ENCODE measurements at places on chromosomes 13 and 19. TPM values are rescaled to one million over a fixed set of nuclear protein-coding genes. Genes with fewer than 3 reads are reported as not detected.
A peak's percentile ranks its signal among the peaks of the same experiment; 100 is the strongest.

DNA sequence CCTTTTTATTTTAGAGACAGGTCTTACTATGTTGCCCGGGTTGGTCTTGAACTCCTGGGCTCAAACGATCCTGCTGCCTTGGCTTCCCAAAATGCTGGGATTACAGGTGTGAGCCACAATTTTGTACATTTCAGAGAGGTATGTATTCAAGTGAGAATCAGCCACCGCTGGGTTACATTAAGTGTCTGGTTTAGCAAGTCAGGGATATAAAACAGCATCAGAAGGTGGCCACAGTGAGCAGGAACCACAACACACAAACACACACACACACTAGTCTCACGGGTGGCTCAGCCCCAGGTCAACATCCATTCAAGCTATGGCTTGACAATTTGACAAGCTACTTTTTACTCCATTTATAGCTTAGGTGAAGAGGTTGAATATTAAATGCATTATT lies 20.2 kb downstream of the KLK5 start:
- no peak for DNase-seq

DNA sequence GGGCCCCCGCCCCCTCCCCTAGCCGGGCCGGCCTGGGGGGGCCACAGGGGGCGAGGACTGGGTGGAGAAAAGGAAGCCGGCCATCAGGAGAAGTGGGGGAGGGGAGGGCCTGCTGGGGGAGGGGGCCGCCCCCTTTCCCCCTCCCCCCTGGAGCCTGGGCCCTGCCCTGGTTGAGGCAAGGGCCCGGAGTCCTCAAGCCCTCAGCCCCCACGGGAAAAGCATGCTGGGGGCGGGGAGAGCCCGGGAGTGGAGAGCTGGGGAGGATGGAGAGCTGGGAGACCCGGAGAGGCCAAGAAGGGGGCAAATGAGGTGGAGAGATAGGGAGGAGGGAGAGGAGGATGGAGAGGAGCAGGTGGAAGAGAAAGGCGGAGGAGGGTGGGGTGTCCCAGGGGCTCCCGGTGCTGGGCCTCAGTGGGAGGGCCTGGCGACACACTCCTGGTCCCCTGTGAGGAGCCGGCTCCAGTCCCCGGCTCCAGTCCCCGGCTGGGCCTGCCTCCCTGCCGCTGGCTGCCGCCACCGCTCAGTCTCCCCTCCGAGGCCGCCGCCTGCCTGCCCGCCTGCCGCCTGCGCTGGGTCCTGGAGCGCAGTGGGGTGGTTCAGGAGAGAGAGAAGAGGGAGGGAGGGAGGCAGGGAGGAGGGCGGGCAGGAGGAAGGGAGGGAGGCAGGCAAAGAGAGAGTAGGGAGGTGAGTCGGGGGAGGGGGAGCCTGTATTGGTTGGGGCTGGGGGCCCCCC lies at the start of gene GRIK5:
Gene GRIK5 (minus strand): TSS at position 588 of the 733 bp plus-strand sequence. CDS start 4,436 bp downstream, outside the sequence.
- DNase-seq = no peak

- no peak for DNase-seq
These were observed 26.0 kb upstream of the PABPC3 start for GRCh38 chr13:25069911-25070310.

Gene ZNF486
- 15.5 TPM for total RNA-seq

- DNase-seq = no peak
These were observed 25.2 kb downstream of the CPT1C start for GRCh38 chr19:49716154-49716553.

- DNase-seq = peak; percentile 64
These were observed 1.3 kb upstream of the SIGLEC9 start for GRCh38 chr19:51123381-51123800.

Gene IGLON5
- total RNA-seq = 0.11 TPM

DNA sequence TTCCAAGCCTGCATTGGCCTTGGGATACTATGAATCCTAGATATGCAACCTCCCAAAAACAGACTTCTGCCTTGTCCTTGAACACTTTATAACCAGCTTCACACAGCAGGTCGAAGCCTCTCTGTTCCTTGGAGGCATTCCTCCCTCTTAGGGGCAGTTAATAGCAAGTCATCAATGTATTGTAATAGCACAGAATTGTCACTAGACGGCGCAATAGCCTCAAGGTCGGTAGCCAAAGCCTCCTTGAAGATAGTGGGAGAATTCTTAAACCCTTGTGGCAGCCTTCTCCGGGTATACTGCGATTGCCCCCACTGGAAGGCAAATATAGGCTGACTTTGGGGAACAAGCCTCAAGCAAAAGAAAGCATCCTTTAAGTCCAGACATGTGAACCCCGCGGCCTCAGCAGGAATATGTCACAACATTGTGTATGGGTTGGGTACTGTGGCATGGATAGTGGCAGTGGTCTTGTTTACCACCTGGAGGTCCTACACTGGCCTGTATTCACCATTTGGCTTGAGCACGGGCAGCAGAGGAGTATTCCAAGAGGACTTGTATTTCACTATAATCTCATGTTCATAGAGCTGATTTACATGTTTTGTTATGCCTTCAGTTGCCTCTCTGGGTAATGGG lies 61.1 kb downstream of the ZNF431 start:
- no peak for DNase-seq

DNA sequence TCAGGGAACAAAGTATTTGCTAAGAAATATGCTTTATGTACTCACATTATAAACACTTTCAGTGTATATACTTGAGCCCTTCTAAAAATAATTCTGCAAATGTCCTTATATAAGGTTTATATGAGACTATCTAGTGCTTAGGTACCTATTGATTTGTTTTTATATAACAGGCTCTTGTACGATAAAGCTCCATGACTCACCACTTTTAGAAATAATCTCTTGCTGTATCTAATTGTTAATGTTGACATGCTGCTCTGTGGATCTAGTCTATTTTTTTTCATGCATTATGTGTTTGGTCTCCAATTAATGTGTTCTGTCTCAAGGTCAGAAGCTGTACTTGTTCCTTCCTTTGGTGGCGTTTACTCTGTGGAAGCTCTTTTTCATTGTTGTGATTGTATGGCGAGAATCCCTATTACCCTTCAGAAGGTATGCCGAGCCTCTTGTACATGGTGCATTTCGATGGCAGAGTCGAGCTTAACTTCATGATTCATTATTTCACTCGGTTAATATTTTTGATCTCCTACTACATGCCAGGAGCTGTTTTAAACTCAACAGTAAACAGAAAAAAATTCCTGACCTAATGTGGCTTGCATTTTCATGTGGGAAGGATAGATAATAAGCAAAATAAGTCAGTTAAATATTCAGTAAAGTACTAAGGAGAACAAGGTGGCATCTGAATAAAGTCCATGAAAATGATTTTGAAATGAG lies 361.6 kb downstream of the COG6 start:
- DNase-seq = no peak

DNA sequence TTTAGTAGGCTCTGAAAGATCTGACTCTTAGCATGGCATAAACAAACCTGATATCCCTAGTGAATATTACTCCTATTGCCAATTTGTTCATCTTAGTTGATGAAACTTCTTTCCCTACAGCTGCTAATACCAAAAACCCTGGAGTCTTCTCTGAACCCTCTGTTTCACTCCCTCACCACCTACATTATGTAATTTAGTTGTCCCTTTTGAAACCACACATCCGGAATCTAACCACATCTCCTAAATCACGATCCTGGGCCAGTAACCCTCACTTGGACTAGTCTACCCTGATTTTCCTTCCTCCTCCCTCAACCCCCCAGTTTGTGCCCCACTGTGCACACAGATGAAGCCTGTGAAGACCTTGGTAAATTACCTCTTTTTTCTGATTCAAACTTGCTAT lies 1.2 kb downstream of the ZNF256 start:
- DNase-seq = no peak

DNA sequence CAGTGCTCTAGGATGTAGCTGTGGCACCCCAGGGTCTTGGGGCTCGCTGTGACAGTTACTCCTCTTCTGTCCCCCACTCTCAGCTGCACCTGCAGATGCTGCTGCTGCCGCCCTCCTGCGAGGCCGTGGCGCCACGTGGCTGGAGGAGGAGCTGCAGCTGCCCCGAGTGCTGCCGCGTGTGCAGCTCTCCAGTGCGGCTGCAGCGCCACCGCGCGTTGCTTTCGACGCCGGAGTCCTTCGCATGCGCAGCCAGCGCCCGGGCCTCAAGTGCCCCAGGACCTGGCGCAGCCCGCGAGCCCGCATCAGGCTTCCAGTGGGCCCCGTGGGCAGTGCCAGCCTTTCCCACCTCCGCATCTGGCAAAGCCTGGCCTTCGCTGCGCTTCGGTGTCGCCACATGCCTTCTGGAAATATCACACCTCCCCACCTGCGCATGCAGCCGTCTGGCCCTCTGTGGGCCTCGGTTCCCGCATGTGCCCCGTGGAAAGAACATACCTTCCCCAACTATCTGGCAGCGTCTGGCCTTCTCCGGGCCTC lies 692 bp upstream of the ZNF580 start:
- DNase-seq = peak; percentile 77

DNA sequence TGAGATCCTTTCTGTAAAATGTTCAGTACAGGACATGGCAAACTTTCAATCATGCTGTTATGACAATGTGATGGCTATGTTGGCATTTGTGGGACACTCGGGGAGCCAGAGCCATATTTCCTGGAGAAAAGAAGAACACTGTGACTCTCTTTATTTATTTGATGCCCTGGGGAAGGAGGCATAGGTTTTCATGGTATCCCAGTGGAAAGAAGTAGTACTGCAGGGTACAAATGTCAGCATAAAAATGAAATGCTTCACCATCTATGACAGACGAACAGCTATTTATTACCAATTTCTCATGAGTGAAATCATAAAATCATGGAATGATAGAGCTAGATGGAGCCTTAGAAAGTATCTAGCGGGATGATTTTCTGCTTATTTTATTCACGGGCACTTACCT lies 217.1 kb downstream of the COL4A1 start:
- DNase-seq = no peak

Gene SIGLEC12
- total RNA-seq = 5.3 TPM

Gene MADCAM1
- 0.44 TPM for total RNA-seq

- DNase-seq = no peak
These were observed 93.6 kb upstream of the ZNF507 start for GRCh38 chr19:32251634-32252332.

DNA sequence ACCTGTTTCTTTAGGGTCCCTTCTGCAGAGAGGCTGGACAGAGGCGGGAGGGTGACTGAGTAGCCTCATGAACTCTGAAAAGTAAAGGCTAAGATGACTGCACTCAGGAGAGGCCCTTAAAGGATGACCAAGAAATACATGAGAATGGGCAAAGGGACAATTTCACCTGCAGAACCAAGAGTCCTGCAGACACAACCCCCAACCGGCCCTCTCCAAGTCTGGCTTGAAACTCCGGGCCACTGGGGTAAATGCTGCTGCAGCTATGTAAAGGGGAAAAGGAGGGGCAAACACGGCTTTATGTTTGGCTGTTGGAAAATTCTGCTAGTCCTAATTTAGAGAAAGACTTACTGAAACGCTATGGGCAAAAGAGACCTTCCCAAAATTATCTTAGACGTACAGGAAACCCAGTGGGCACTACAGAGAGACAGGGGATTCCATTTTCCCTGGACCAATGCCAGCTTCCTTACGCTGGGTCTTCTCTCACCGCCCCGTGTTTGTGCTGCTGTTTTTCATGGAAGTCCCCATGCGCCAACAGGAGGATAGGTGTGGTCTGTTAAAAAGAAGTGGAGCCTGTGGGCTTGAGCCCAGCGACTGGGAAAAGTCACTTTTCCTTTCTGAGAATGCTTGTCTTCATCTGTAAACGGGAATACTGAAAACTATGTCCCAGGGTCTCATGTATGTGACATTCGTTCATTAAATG lies 10.6 kb downstream of the COL4A2 start:
- no peak for DNase-seq

- DNase-seq = peak; percentile 59
These were observed 5.9 kb downstream of the ANO8 start for GRCh38 chr19:17328517-17329365.

Gene FPR2
- not detected for total RNA-seq

DNA sequence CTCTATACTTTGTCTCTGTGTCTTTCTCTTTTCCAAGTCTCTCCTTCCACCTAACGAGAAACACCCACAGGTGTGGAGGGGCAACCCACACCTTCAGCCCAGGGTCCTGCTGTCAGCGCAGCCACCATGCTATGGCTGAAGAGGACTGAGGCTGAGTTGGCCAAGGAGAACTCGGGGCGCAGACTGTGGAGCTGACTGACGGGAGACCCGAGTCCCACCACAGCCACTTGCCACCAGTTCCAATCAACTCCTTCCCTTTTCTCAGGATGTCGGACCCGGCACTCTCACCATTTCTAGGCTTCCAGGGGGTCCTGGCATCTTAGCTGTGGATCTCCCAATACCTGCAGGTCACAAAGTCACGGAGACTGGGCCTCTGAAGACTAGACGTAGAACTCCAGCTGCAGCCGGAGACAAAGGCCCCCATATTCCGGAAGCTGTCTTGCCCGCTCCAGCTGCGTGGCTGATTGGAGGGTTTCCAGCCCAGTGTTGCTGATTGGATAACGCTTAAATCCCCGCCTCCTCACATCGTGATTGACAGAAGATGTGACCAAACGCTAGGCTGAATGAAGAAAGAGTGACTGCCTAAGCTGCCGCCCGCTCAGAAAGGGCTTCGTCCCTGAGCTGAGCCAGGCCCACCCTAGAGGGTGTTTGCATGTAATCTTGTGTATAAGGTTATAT lies 63.6 kb downstream of the ZNF429 start:
- DNase-seq = peak; percentile 63

GRCh38 chr13:34628209-34628682 lies 313.8 kb upstream of the NBEA start:
- DNase-seq = no peak

DNA sequence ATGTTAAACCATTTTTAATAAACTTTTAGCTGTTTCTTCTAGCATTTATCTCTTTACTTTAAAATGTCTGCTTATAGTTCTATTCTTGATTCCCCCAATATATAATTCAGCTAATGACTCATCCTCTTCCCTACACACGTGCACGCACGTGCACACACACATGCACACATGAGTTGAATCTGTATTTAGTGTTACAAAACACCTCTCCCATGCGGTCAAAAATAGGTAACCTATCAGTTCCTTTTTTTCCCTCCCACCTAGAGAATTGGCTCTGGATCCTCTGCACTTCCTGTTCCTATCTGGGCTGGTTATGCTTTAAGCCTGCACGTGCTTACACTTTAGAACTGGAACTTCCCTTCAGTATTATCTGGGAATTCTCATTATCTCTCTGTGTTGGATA lies 144.1 kb downstream of the PAN3 start:
- DNase-seq = no peak

DNA sequence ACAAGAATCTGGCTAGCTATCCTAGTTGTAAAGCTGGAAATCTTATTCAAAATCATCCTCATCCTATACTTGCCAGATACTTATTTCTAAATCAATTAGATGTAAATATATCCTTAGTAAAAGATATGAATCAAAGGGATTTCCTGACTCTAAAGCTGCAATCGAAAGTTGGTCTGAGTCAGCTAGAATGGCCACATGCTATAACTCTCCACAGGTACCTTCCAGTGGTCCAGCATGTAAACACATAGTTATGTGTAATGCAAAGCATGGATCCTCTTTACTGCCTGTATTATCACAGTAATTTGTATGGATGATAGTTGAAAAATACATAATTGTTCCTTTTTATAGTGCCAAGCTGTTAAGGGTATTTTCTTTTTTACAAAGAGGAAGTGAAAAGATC lies 27.4 kb downstream of the SLITRK6 start:
- DNase-seq = no peak

- no peak for DNase-seq
These were observed 150.3 kb downstream of the KATNAL1 start for GRCh38 chr13:30156826-30157615.

- DNase-seq = peak; percentile 60
These were observed 10.1 kb downstream of the AP2S1 start for GRCh38 chr19:46840498-46840942.

Measured in activated naive CD8-positive, alpha-beta T cell treated with anti-CD3 and anti-CD28 coated beads, Interleukin-2, amount 10 ng/mL, durations not matched to agents 7 days and 5 days (primary cell).